ENCODE measurements at places on chromosomes 3 and 15.

DNA sequence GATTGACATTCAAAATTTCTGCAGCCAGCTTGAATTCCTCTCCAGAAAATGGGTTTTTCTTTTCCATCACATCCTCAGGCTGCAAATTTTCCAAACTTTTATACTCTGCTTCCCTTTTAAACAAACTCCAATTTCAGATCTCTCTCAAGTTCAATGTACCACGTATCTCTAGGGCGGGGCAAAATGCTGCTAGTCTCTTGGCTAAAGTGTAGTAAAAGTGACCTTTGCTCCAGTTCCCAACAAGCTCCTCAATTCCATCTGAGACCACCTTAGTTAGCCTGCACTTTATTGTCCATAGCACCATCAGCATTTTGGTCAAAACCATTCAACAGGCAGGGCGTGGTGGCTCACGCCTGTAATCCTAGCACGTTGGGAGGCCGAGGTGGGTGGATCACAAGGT lies 46.7 kb downstream of the NIPA2 start:
- no peak for DNase-seq

- no peak for DNase-seq
Observed at GRCh38 chr3:48042071-48042760, 26.0 kb upstream of the MAP4 start.

GRCh38 chr3:60792249-60792852 lies 458.9 kb downstream of the FHIT start:
- DNase-seq = no peak

DNA sequence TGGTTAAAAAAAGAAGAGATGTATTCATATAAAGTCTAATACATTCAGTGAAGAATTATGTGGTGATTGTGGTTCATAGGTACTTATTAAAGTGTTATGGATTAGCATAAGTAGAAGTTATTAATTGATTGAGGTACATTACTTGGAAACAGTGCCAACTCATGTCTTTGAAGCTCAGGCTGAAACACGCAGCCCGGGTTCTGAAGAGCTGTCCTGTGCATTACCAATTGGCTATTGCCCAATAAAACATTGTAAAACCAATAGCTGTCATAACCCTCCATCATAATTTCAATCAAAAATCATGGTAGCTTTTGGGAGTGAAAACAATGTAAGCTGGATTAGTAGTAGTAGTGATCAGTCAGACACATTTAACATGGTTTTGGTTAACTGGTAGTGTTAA lies 560.1 kb downstream of the MCTP2 start:
- no peak for DNase-seq

GRCh38 chr3:110006913-110007312 lies 669.6 kb upstream of the DPPA4 start:
- no peak for DNase-seq

DNA sequence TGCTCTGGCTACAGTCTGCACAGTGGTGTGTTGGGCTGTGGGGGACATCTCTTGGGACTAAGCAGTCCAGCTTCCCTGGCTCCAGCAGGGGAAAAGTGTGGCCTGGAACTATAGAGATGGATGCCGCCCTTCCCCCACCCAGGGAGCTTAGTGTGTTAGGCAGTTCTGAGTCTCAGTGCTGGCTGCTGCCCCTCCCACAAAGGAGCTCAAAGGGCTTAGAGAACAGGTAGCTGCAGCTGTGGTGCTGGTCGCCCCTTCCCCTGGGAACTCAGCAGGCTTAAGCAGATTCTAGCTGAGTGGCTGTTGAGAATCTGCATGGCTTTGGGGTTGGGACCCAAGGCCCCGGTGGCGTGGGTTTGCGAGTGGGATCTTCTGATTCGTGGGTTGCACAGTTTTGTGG lies 190.8 kb downstream of the PDCD6IP start:
- DNase-seq = no peak

DNA sequence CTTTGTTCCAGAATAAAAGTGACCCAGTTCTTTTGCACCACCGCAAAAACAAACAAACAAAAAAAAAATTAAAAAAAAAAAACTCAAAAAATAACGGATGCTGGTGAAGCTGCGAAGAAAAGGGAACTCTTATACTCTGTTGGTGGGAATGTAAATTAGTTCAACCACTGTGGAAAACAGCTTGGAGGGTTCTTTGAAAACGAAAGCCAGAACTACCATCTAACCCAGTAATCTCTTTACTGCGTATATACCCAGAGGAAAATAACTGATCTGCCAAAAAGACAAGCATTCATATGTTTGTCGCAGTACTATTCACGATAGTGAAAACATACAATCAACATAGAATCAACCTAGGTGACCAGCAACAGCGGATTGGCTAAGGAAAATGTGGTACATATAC lies 298.9 kb upstream of the CBLB start:
- no peak for DNase-seq

- no peak for DNase-seq
Observed at GRCh38 chr3:120597445-120598049, 1.4 kb downstream of the NDUFB4 start.

DNA sequence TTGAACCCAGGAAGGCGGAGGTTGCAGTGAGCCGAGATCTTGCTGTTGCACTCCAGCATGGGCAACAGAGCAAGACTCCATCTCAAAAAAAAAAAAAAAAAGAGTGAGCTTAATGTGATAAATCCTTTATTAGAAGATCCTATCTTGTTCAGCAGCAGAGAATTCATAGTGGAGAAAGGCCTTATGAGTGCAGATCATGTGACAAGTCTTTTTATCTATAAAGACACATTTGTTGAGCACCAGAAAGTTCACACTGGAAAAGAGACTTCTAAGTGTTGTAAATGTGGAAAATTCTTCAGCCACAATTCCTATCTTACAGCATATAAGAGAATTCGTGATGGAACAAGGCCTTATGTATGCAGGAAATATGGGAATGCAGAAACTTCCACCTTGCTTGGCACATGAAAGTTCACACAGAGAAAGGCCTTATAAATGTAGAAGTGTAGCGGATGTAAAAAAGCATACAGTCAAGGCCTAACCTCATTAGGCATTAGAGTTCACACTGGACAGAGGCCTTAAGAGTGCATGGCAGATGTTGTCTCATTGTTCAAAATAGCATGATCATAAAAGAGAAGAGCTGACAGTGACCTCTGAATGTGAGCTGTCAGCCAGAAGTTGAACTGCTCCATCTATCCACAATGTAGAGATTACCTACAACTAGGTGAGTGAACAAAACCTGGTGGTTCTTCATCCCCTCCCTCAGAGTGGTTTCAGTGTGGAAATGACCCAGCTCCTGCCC lies 16.7 kb downstream of the ADAM10 start:
- DNase-seq = no peak

GRCh38 chr3:15520804-15521572 lies 518 bp downstream of the COLQ start:
- no peak for DNase-seq

- no peak for DNase-seq
Observed at GRCh38 chr3:2908693-2909351, 201.4 kb downstream of the IL5RA start.

- no peak for DNase-seq
Observed at GRCh38 chr3:189947948-189948723, 172.6 kb downstream of the P3H2 start.

DNA sequence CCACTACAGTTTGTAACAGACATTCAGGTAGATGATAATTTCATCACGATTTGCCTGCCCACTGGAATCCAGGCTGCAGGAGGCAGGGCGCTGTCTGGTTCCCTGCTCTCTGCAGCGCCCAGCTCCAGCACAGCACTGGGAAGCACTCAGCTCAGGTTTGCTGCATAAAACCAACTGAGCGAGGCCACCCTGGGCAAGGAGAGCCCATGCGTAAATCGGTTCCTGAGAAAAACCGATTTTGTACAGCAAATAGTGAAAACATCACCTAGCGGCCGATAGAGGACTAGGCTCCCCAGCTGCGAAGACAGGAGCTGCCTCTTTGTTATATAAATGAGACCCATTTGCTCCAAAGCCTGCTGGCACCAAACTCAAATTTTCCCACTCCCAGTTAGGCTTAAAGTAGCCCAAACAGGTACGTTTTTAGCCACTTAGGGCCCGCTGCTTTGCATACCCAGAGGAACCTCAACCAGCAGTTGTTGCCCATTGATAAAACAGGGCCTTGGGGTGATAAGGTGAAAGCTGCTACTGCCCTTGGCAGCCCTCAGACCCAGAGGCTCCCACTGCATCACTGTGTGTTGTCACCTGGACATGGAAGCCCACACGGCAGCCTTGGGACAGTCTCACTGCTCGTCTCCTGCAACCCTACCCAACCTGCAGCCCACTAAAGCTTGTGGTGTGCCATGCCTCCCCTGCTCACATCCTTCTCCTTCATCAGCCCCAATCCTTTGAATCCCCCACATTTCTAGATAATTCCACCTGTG lies 47.5 kb downstream of the ALDH1L1 start:
- no peak for DNase-seq

GRCh38 chr3:106204160-106204868 lies 335.5 kb upstream of the CBLB start:
- DNase-seq = no peak

Data from stimulated activated CD4-positive, alpha-beta T cell treated with anti-CD3 and anti-CD28 coated beads, Interleukin-15, amount 100 ng/mL, for 48 hours (primary cell).